Stimulated activated CD8-positive, alpha-beta memory T cell treated with anti-CD3 and anti-CD28 coated beads, Interleukin-15, amount 100 ng/mL, for 1 hour (primary cell): ENCODE measurements at places on chromosomes 5 and 9.

GRCh38 chr5:79619854-79620253 lies 7.6 kb downstream of the TENT2 start:
- DNase-seq: no peak

DNA sequence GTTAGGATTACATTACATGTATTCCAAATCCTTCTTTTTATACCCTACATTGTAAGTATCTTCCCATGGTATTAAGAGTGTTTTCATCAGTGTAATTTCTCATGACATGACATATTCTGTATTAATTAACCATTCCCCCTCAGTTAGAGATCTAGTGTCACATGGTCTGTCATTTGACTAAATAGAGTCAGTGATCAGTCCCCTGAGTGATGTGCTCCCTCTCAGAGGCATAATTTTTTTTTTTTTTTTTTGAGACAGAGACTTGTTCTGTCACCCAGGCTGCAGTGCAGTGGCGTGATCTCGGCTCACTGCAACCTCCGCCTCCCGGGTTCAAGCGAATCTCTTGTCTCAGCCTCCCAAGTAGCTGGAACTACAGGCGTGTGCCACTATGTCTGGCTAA lies 218.6 kb downstream of the TTLL11 start:
- DNase-seq: no peak

DNA sequence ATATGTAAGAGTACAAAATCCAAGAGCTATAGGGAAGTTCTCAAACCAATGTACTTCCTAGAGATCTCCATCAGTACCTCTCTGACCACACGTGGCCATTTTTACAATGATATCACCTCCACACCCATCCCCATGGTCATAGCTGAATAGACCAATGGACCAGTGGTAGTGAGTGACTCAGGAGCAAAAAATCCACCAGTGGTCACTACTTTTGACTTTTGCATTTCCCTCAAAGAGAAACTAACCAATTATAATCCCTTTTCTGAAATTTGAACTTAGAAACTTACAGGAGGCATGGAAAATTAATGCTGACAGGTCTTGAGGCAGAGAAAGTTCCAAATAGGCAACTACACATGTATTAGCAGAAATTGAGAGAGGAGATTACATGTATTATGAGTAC lies 238.4 kb downstream of the TRPM3 start:
- no peak for DNase-seq

- no peak for DNase-seq
These were observed 85.4 kb downstream of the SEMA4D start for GRCh38 chr9:89412541-89412940.

DNA sequence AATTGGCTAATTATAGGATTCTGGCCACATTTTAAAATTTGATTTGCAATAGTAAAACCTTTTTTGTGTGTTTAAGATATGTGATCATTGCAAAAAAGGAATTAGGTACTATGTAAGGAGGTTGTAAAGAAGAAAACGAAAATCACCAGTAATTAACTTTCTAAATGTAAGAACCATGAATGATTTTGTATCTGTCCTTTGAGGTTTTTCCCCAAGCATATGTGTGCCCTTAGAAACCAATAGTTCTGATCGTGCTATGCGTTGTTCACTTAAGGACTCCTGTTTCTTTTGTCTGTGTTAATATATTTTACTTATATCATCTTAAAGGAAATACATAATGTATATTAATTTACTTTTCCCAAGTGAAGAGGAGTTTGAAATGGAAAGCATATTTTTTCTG lies 410.2 kb downstream of the PSAT1 start:
- no peak for DNase-seq

GRCh38 chr5:132260051-132260450 lies 2.6 kb downstream of the PDLIM4 start:
- no peak for DNase-seq

DNA sequence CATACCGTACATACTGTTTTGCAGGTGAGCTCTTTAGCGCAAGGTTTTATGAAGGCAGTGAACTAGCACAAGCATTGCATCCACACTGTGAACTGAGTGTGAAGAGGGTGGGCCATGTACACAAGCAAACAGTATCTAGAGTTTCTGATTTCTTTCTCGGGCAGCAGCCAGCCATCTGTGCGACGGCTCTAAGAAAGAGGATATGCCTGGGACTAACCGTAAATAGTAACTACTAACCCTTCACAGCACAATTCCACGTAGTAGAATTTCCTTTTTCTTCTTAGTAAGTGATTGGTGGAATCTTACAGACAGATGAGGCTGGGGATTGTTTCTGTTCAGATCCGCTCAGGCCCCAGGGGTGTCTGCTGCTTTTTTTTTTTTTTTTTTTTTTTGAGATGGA lies 89.0 kb downstream of the DRD1 start:
- no peak for DNase-seq

DNA sequence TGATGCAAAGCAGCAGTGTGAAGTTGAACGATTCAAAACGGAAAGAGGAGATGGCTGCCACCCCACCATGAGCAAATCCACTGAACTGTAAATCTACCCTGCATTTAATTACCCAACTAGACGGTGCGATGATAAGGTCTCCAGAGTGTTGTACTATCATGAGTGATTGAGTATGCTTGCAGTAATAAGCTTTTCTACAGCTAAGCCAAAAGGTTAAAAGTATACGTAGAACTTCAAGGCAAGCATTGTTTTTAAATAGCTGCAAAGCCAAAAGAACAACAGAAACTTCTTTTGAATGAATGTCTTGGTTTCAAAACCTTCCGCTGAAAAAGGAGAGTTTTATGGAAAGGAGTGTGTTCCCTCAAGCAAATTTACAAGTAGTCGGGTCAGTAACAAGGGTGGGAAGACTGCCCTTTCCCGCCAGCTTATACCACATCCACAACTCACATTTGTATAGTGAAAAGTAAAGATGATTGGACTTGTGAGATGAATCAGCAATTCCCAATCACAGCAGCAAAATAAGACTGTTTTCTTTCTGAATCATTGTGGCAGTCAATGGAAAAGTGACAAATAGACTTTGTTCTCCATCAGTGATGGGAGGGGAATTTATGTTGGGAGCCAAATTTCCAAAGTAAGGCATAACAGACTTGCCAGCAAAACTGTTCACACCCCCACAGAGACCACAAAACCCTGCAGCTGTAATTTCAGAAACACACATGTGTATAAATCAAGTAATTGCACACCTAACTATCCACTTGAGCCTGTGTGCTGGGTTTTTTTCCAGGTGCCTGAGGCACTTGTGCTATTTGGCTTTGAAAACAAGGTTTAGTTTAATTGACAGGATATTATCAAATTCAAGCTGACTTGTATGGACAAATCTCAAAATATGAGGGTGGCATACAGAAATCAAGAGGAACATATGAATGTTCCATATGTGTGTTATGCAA lies 407.7 kb upstream of the GRAMD2B start:
- DNase-seq: no peak

GRCh38 chr9:124398191-124398935 lies 16.9 kb downstream of the PSMB7 start:
- no peak for DNase-seq

- no peak for DNase-seq
These were observed 14.6 kb downstream of the ENTREP1 start for GRCh38 chr9:69339620-69340019.

DNA sequence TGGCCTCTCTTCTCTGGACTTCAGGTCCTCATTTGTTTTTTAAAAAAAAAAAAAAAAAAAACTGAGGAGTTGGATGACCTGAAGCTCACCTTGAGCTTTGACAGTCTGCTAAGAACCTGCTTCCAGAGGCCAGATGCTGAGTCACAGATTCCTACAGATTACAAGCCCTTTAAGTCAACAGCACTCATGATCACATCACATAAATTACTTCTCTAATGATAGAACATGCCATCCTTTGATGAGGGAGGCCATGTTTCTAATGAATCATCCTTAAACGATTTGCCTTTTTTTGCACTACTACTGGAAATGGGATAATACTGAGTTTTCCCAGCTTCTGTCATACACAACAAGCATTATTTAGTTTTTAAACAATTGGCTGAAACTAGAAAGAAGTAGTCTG lies 34.2 kb upstream of the MYOT start:
- no peak for DNase-seq

DNA sequence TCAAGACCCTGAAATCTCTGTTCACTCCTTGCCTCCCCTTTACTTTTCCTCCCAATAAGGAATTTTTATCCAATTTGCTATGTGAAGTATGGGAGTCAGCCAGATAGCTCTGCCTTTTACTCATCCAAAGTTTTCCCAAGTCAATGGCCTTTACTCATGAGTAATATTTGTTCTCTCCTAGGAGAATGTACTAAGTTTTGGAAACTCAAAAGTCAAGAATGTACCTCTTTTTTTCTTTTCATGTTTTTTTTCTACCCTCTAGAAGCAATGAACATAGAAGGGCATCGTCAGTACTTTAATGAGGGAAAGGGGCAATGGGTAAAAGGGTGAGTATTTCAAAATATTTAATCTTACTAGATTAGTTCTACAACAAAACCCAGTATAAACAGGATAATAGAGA lies 140.2 kb upstream of the SGCD start:
- no peak for DNase-seq

- DNase-seq: no peak
These were observed 295.7 kb downstream of the DNAH5 start for GRCh38 chr5:13648822-13649221.

DNA sequence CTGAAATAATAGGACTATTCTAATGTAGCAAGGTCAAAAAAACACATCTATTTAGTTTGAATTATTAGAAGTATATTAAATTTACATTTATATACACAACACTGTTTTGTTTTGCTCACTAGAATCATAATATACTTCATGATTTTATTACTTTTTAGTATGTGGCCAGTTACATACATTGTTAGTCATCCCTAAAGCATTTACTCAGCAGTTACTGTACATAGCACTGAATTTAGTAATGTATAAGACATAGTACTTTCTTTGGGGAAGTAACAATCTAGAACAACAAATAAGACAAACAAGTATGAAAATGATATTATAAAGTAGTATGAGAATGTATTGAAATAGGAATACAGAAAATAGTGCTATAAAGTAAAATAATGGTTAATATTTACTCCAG lies 28.2 kb downstream of the ERCC8 start:
- no peak for DNase-seq

GRCh38 chr5:119342406-119342805 lies 13.4 kb upstream of the TNFAIP8 start:
- DNase-seq: no peak

DNA sequence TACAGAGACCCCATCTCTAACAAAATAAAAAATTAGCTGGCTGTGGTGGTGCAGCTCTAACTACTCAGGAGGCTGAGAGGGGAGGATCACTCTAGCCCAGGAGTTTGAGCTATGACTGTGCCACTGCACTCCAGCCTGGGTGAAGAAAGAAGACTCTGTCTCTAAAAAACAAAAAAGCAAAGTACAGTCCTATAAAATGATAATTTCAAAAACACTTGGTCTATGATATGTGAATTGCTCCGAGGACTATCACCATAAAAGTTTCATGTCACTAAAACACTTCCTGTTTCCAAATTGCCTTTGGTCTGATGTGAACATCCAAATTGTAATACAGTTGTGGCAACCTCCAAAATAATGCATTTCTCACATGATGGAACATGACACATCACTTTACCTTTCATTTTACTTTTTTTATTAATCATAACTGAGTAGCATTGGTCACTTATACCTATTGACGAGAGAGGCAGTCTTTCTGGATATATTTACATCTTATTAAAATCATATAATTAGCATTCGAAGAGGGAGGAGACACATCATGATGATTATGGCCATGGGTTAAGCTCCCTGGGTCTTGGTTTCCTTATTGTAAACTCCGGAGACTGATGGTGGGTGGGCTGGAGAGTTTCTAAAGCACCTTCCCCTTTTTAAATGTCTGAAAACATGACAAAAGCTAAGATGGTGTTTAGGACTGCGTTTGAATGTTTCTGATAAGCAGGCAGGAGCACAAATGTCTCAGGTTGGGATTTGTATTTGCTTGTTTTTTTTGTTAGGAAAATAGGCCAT lies 25.8 kb upstream of the CD180 start:
- DNase-seq: no peak

DNA sequence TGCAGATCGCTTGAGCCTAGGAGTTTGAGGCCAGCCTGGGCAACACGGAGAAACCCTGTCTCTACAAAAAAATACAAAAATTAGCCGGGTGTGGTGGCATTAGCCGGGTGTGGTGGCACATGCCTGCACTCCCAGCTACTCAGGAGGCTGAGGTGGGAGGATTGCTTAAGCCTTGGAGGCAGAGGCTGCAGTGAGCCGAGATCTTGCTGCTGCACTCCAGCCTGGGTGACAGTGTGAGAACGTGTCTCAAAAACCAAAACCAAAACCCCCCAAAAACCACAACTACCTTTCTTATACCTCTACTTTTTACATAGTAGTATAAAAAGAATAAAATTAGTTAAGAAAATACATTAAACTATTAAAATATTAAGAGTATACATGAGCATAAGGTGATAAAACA lies 121.2 kb downstream of the RAPGEF6 start:
- DNase-seq: no peak

DNA sequence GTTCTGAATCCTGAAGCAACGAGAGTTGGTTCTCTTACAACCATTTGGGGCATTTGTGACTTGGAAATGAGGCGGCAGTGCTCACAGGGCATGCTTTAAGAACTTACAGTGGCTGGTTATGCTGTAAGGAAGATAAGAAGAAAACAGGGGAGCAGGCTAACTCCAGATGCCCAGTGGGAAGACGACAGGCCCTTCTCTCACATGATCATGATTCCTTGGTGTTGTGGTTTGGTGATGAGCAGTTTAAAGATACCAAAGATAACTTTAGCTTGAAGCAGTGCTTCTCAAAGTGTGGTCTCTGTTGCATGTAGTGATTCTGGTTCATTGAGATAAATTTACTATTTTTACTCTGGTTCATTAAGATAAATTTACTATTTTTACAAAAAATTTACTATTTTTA lies 2.6 kb upstream of the HABP4 start:
- no peak for DNase-seq

DNA sequence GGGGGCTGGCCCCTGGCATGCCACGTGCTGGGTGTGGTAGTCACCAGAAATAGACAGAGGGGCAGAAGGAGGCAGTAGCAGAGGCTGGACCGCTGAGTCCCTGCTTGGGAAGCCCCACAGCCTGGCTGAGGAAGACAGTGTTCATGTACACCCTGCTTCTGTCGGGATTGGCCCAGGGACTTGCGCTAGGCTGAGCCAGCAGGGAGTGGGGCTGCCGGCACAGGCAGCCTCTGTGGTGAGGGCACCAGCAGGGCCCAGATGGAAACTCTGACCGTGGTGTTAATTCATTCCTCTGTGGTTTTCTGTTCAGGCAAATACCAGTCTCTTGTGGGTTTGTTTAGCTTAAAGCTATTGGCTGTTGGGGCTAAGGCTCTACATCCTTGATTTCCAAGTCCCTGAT lies 108.6 kb upstream of the RAD23B start:
- DNase-seq: no peak

GRCh38 chr9:63816751-63817621 lies 1468.0 kb downstream of the FOXD4L5 start:
- peak; percentile 46 for DNase-seq
